SJSA1 (cell line): ENCODE measurements at places on chromosomes 7 and 10.

GRCh38 chr10:73840056-73840402, 28.6 kb upstream of the NDST2 start:
- no peak for DNase-seq

DNA sequence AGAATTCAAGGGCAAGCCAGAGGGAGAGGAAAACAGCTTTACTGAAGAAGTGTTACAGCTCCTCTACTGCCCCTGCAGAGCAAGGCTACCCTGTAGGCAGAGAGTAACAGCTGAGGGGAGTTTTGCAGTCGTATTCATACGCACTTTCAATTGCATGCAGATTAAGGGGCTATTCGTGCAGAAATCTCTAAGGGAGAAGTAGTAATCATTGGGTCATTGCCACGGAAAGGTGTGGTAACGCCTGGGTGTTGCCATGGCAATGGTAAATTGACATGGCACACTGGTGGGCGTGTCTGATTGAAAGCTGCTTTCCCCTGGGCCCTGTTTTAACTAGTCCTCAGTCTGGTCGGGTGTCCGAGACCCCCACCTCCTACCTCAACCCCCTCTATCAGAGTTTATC, 227.2 kb downstream of the NSUN6 start:
- DNase-seq: no peak

- no peak for DNase-seq
Observed at GRCh38 chr7:1193593-1194424, 33.8 kb upstream of the ZFAND2A start.

DNA sequence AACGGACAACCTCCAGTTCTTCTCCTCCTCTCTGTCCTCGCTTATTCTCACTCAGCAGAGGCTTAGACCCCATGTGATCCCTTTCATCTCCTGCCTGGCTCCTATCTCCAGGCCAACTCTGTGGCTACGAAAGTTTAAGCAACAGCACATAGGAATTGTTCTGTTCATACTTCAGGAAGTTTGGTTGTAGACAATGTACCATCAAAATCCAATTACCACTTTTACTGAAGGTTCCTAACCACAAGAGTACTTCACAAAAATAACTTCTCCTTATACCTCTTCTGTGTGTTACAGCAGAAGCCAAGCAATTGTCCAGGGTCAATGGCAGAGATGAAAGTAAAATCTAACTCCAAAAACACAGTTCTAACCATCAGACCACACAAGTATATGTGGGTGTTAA, 80.0 kb downstream of the SLC25A13 start:
- DNase-seq: peak; percentile 25

DNA sequence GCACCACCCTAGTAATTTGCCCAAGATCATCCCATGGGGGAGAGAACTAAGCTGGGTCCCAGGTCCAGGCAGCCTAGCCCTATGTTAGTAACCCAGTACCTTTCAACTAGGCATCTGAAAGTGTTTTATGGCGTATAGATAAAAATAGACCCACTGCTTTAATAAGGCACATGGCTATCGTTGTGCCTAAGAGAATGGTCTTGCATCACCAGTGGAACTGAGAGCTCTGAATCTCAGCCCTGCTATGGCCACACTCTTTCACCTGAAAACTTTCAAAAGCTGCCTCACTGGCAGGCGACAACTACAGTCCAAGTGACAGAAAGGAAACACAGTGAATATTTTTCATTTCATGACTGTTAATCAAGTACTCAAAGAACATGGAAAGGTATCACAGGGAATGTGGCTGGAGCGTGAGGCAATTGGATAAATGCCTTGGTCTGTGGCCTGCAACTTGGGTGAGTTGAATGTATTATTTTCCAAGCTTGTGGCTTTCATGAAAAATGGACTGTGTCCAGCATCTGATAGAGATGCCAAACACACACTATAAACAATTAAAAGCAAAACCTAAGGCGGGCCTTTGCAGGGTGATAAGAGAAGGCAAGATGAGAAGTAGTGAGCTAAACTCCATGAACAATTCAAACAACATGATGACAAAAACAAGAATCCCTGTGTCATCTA, 18.0 kb upstream of the SFMBT2 start:
- no peak for DNase-seq

GRCh38 chr7:127962589-127963361, 68.5 kb downstream of the LRRC4 start:
- DNase-seq: no peak

- no peak for DNase-seq
Observed at GRCh38 chr7:128268233-128268632, 27.2 kb downstream of the LEP start.

- no peak for DNase-seq
Observed at GRCh38 chr7:157113607-157114006, 25.1 kb upstream of the UBE3C start.

DNA sequence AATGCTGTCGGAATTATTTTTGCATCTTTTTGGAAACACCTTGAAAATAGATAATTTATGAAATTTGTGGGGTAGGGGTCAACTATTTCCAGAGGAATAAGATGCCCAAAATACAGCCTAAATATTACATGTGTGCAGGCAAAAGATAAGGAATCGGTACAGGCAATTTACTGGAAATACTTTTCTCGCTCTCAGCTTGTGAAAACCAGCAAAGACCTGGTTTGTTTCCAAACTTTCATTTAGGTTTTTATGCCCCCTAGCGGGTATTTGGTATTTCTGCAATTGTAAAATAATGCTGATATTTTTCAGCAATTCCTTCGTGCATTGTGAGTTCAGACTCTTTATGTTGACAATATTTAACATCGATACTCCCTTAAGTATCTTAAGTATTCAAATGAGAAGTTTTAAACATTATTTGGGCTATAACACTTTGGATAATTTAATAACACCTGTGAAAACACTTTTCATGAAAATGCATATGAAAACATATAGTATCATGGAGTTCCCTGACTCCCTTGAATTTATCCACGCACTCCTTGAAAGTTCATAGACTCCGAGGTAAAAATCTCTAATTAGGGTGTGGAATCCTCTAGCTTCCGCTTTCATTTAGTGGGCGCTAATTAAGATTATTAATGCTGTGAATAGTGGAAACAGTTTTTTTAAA, 132.4 kb downstream of the TSPAN12 start:
- DNase-seq: peak; percentile 6

DNA sequence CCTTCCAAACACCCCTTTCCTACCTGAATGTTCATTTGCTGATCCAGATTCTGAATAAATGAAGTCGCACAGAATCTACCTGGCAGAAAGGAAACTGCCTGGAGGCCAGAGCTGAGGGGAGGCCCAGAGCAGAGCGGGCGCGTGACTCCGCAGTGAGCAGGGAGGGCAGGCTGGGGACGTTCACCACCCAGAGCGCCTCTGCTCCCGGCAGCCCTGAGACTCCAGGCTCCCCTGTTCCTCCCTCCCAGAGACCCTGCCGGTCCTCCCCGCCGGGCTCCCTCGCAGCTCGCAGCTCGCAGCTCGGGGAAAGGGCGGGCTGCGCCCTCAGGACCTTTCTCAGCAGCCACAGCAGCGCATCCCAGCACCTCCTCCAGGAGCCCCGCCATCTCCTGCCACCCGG, 176.7 kb upstream of the ZNF32 start:
- DNase-seq: no peak

DNA sequence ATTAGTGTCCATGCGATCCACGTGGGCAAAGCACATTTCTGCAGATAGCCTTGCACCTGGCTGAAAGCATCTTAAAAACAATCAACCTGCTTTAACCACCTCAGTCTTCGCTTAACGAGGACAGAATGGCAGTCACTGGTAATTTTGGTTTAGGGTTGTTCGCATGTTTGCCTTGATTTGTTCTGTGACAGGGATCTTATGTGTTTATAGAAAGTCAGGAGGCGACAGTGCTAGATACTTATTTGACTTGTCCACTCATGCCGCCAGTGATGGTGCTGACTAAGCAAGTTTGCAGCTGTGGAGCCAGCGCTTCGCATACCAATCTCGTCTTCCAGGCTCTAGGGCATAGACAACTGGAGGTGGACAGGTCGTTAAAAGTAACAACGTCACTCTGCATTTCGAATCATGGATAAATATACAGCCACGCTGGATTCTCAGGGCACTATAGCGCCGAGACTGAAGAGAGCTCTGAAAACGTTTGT, 1.2 kb upstream of the TMEM243 start:
- DNase-seq: no peak

- no peak for DNase-seq
Observed at GRCh38 chr10:124975977-124976514, 34.1 kb downstream of the ZRANB1 start.

GRCh38 chr10:21517134-21518031, 8.1 kb downstream of the SKIDA1 start:
- peak; percentile 71 for DNase-seq
